ENCODE measurements at places on chromosomes 3 and 15.

- DNase-seq = no peak
These were observed 15.1 kb upstream of the SATB1 start for GRCh38 chr3:18440066-18440722.

DNA sequence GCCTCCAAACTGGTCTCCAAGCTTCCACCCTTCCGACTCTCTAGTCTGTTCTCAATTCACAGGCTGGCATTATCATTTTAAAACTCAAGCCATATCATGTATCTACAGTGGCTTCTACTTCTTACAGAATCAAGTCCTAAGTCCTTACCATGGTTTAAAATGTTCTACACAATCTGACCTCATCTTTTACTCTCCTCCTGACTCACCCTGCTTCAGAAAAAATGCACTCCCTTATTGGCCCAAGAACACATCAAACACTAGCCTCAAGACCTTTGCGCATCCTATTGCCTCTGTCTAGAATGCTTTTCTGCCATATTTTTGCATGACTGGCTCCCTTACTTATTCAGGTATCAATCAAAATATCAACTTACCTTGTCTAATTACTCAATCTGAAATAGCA lies 11.0 kb downstream of the MRPL3 start:
- no peak for DNase-seq

DNA sequence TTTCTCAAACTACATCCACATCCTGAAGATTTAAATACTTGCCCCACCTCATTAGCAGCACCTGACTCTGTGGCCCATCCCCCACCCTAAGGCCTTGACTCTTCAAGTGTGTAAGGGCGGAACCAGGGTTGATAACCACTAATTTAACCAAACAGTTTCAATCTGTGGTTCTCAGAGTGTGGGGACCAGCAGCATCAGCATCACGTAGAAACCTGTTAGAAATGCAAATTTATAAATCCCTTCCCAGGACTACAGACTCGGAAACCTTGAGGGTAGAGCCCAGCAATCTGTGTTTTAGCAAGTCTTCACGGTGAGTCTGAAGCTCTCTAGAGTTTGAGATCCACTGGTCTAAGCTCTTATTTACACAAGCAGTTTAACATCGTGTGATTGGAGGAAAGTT lies 12.4 kb downstream of the GNB4 start:
- DNase-seq = no peak

- no peak for DNase-seq
These were observed 157.6 kb downstream of the UACA start for GRCh38 chr15:70605606-70606410.

- no peak for DNase-seq
These were observed 15.0 kb upstream of the ZBED2 start for GRCh38 chr3:111610189-111610588.

- no peak for DNase-seq
These were observed 267.7 kb downstream of the TLE3 start for GRCh38 chr15:69829974-69830373.

- DNase-seq = no peak
These were observed 62.3 kb downstream of the XXYLT1 start for GRCh38 chr3:195208631-195209030.

- DNase-seq = no peak
These were observed 74.8 kb downstream of the GABRG3 start for GRCh38 chr15:27045796-27046195.

- no peak for DNase-seq
These were observed 47.0 kb downstream of the HCN4 start for GRCh38 chr15:73321496-73322450.

GRCh38 chr15:43883571-43883970 lies 56.8 kb downstream of the WDR76 start:
- DNase-seq = no peak

GRCh38 chr15:70259028-70259424 lies 161.3 kb upstream of the TLE3 start:
- DNase-seq = no peak

DNA sequence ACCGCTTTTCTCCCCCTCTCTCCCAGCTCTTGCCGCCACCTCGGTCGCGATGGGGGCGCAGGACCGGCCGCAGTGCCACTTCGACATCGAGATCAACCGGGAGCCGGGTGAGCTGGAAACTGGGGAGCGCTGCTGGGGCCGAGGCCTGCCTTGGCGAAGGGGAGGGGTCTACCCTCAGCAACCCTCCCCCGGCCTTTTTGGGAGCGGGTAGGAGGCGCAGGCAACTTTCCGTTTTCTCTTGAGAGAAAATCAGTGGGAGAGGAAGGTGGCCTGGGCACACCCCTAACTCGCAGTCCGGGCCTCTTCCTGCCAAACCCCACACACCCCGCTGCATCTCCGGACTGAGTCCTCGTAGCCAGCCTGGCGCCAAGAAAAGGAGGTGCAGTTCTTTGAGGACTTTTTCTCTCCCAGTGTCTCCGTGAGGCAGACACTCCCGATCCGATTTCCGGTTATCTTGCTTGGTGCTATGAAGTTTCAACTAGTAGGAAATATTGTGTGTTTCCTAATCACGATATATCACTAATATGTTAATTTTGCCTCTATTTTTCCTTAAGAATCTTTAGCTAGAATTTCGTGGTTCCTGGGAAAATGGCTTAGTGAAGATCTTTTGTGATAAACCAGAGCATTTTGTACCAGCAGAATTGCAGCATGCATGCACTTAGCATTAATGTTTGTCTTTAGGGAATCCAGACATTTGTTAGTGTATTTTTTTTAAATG lies 631 bp downstream of the NKTR start:
- no peak for DNase-seq

- no peak for DNase-seq
These were observed 14.1 kb downstream of the LOXL1 start for GRCh38 chr15:73940061-73940981.

- DNase-seq = no peak
These were observed 2.7 kb upstream of the KNL1 start for GRCh38 chr15:40591389-40591788.

- no peak for DNase-seq
These were observed 66.8 kb downstream of the SLC6A11 start for GRCh38 chr3:10882851-10883250.

DNA sequence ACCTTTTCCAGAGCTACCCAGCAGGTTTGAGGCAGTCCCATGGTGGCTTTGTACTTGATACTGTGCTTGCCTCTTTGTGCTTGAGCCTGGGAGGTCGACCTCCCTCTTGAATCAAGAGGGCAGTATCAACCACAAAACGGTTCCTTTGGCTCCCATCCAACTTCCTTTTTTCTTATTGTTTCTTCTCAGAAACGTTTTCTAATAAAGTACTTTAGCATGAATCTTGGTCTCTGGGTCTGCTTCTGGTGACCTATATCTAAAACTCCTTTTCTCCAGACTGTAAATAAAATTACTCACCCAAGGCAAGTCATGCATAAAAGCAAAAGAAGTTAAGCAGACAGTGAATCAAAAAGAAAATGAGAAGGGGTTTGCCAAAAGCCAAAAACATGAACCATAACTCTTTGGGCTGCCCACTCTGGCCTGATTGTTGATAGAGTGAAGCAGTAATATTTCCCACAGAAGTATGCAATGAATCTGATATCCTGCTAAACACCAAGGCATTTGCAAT lies 112.2 kb upstream of the SLC4A7 start:
- no peak for DNase-seq

- no peak for DNase-seq
These were observed 131.3 kb downstream of the TMEM108 start for GRCh38 chr3:133169331-133170068.

GRCh38 chr3:43785551-43785950 lies 94.8 kb downstream of the ABHD5 start:
- no peak for DNase-seq

GRCh38 chr3:58281069-58281468 lies 25.0 kb upstream of the RPP14 start:
- no peak for DNase-seq

GRCh38 chr15:78315686-78316282 lies 16.4 kb upstream of the SKIC8 start:
- DNase-seq = no peak

DNA sequence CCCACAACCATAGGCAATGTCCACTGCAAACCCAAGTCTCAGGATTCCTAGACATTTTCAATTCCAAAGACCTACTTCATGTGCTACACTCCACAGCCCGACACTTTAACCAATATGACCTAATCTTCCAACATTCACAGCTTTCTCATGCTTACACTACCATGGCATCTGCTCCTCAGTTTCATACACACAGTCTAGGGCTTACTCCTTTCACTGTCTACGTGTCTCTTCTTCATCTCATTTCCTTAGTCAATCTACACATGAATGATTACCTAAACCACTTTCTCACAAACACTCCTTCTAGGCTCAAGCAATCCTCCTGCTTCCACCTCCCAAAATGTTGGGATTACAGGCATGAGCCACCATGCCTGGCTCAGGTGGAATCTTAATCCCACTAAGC lies 106.3 kb downstream of the STAG1 start:
- no peak for DNase-seq

- DNase-seq = no peak
These were observed 45.8 kb upstream of the DYNC1LI1 start for GRCh38 chr3:32616267-32616962.

GRCh38 chr3:53171064-53171418 lies 10.0 kb downstream of the PRKCD start:
- DNase-seq = no peak

DNA sequence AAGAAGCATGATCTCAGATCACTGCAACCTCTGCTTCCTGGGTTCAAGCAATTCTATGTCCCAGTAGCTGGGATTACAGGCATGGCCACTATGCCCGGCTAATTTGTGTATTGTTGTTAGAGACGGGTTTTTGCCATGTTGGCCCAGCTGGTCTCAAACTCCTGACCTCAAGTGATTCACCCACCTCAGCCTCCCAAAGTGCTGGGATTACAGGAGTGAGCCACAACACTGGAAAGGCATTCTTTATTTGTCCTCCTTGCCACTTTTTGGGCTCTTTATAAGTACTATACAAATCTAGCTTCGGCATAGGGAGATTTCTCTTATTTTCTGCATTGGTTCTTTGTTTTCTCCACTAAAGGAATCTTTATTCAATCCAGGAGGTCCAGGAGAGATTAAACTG lies 18.6 kb downstream of the CMTM8 start:
- DNase-seq = no peak

DNA sequence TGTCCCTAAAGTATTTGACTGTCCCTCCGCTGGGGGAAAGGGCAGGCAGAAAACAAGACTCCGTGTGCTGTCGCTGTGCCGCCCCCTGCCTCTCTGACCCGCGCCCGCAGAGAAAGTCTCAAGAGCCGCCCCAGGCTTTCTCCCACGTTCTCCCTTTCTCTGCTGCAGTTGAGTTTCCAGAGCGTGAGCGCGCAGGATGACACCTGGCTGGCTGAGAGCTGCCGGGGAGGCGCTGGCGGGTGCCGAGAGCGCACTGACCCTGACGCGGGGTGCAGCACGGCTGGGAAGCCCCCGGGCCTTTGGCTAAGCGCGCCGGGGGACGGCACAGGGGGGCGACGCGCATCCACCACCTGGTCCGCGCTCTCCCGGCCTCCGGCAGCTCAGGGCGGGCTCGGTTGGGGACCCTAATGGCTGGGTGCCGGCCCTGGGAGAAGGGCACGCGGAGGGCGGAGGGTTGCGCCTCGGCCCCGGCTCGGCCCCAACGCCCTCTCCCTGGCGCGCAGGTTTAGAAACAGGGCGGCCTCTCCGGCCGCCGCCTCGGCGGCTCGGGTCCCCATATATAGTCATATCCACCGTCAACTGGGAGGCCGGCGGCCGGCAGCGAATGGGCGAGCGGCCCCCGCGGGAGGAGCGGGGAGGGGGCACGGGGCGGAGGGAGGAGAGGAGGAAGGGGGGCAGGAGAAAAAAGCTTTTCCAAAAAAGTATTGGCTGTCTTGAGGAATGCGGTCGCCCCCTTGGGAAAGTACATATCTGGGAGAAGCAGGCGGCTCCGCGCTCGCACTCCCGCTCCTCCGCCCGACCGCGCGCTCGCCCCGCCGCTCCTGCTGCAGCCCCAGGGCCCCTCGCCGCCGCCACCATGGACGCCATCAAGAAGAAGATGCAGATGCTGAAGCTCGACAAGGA lies at the start of gene TPM1:
TPM1 (plus strand) TSS at position 774 of the 903 bp plus-strand sequence; CDS start at position 857, 83 bp downstream.
- DNase-seq = no peak

GRCh38 chr15:83980637-83981036 lies 254.9 kb upstream of the GOLGA6L4 start:
- no peak for DNase-seq

- no peak for DNase-seq
These were observed 587 bp downstream of the NPHP3 start for GRCh38 chr3:132721479-132722164.

DNA sequence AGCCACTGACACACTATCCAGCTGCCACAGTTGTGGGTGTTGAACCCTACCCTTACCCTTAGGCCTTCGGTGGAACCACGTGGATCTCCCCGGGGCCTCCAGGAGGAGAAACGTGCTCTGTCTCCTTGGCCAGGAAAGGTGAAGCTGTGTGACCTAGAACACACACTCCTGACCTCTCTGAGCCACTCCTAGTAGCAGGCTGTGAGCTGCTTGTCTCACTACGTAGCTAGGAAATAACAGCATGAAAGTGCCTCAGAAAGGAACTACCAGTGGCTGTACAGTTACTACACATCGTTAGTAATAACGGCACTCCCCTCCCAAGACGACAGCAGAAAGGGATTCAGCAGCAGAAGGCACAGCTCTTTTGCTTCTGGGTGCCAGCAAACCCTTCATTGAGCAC lies 36.2 kb upstream of the SLC6A6 start:
- no peak for DNase-seq

- DNase-seq = no peak
These were observed 280.7 kb upstream of the TLE3 start for GRCh38 chr15:70378126-70379031.

GRCh38 chr15:91670108-91670507 lies 183.4 kb upstream of the SLCO3A1 start:
- no peak for DNase-seq
